ENCODE measurements at places on chromosomes 2 and 18.

DNA sequence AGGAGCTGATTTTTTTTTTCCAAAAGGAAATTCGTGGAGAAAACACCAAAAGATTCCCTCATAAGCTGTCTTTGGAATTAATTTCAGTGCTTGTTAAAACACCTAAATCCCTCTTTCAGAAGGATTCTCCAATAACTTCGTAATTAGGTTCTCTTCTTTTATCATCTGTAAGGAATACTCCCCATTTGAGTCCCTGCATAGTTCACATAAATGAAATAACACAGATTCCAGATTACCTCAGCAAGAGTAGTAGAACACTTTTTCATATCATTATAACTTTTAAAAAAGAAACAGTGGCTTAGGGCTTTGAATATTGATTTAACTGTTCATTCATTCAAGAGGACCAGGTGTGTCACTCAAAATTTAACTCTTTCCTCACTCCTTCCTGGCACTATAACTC is 55.5 kb downstream of the ARHGAP28 start:
- no peak for DNase-seq

- no peak for DNase-seq
Measured at GRCh38 chr2:109148117-109148746, 19.2 kb downstream of the SH3RF3 start.

DNA sequence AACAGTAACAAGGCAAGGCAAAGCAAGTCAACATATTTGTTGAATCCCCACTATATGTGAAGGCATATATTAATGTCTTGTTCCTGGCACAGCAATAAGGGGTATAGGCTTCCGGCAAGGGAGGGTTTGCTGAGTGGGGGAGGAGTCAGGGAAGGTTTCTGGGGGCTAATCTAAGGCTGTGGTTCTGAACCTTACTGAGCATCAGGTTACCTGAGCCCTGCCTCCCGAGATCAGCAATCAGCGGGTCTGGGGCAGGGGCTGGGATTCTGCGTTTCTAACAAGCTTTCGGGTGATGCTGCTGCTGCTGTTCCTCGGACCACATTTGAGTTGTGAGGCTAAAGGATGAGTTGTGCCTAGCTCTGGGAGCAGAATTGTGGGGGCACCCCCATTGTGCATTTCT is 401.7 kb upstream of the SPRED2 start:
- DNase-seq: no peak

DNA sequence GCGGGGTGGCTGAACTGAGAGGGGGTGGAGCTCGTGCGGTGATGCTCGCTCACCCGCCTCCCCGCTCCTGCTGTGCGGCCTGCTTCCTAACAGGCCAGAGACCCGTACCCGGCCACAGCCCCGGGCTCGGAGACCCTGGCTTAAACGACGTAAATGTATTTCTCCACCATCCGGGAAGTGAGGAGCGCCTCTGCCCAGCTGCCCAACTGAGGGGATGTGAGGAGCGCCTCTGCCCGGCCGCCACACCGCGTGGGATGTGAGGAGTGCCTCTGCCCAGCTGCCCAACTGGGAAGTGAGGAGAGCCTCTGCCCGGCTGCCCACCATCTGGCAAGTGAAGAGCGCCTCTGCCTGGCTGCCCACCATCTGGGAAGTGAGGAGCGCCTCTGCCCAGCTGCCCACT is 110.6 kb downstream of the HS6ST1 start:
- no peak for DNase-seq

DNA sequence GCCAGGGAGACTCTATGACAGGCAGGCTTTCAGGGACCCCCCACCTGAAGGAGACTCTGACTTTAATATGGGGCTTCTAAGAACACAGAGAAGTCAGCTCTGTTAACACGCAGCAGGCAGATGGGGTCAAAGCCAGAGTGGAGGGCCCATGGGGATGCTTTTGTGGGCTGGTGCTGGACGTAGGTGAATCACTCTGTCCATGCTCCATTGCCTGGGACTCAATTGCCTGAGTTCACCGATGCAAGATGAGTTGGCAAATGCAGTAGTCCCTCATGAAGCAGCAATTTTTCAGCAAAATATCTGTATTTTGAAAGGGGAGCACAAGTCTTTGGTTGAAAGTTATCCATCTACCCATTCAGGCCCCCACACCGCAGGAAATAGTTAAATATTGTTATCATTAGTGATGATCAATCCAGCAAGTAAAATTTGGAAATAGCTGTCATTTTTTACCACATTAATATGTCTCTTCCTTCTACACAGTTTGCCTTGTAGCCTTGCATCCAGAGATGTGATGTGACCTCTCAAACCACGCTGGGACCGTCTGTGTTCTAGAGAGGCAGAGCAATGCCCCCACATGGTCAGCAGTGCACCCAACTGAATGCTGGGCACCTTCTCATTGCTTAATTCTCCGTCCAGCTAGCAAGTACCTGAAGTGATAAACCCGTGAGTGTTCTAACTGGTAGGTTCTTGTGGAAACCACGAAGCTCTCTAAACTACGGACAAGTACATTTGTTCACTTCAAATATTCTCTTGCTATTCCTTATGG is 34.8 kb upstream of the FAM110C start:
- no peak for DNase-seq

GRCh38 chr2:230708204-230708603 is 4.4 kb upstream of the CAB39 start:
- no peak for DNase-seq

- no peak for DNase-seq
Measured at GRCh38 chr2:182240862-182241371, 185.9 kb downstream of the PDE1A start.

DNA sequence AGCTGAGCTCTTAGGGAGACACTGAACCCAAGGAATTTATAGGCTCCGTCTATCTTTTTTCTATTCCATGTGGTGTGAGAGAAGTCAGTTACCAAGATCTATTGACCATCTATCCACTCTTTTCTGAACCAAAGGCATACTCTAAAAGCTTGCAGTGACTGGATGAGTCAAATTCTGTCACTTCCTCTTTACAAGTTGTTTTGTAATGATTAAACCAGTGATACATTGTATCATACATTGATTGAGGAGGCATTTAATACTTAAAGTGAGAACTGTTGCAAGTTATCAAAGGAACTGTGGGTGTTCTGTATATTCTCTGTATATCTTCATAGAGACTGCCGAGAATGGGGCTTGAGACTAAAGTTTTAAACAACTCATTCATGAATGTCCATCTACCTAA is 188.8 kb downstream of the CAMKMT start:
- no peak for DNase-seq

- DNase-seq: no peak
Measured at GRCh38 chr2:148650881-148651280, 6.3 kb downstream of the EPC2 start.

- DNase-seq: no peak
Measured at GRCh38 chr2:235756491-235756890, 262.6 kb downstream of the AGAP1 start.

- DNase-seq: no peak
Measured at GRCh38 chr18:59540780-59541179, 156.4 kb downstream of the CCBE1 start.

DNA sequence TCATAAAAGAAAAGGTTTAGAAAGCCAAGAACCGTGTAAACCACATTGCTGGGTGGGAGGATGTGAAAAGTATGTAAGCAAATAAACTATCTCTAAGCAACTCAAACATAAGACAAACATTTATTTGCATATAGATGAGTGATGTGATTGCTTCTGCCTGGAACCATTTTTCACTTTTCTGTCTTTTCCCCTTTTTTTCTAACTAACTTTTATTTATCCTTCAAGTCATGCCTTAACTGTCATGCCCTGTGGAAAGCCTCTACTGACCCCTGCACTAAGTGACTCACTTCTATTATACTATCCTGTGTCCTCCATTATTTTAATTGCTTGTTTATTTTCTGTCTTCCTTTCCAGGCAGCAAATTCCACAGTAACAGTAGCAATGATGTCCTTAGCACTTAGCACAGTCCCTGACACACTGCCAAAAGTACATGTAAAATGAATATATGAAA is 87.5 kb upstream of the CTAGE1 start:
- DNase-seq: no peak

- no peak for DNase-seq
Measured at GRCh38 chr18:58562999-58563667, 65.8 kb downstream of the ALPK2 start.

DNA sequence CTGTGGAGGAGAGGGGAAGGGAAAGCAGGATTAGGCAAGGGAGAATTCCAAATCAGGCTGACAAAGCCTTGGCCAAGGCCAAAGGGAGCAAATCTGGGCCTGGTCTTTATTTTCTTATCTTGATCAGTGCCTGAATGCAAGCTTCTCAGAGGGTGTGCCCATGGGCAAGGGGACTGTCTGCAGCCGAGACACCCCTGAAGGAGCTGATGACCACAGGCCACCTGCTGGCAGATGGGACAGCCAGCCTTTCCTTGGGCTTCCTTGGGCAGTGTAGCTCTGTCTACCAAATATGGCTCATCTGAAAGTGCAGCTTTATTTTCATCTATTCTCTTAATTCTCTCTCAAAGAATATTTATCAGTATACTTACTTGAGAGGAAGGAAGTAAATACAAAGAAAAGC is 117.0 kb downstream of the PKP4 start:
- DNase-seq: no peak

- DNase-seq: no peak
Measured at GRCh38 chr2:172885996-172886395, 150.4 kb downstream of the RAPGEF4 start.

DNA sequence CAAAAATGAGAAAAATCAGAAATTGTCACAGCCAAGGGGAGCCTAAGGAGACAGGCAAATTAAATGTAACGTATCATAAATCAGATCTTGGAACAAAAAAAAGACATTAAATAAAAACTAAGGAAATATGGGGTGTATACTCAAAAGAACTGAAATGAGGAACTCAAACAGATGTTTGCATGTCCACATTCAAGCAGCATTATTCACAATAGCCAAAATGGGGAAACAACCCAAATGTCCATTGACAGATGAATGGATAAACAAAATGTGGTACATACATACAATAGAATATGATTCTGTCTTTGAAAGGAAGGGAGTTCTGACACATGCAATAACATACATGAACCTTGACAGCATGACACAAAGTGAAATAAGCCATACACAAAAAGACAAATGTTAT is 155.8 kb upstream of the KLF7 start:
- DNase-seq: no peak

DNA sequence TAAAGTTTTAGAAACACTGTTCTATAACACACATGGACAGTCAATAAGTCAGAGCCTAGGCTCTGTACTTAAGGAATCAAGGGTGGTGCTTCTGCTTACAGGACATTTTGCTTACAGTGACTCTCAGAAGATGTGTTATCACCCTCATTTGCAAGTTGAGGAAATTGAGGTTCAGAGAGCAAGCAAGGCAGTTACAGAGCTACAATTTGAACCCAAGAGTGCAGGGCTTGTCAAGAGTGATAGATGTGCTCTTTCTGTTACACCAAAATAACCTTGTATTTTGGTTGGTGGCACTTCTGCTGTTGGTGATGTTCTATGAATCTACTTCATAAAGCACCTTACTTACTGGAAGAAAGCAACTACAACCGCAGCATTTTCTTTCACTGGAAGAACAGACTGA is 170.2 kb downstream of the THADA start:
- no peak for DNase-seq

DNA sequence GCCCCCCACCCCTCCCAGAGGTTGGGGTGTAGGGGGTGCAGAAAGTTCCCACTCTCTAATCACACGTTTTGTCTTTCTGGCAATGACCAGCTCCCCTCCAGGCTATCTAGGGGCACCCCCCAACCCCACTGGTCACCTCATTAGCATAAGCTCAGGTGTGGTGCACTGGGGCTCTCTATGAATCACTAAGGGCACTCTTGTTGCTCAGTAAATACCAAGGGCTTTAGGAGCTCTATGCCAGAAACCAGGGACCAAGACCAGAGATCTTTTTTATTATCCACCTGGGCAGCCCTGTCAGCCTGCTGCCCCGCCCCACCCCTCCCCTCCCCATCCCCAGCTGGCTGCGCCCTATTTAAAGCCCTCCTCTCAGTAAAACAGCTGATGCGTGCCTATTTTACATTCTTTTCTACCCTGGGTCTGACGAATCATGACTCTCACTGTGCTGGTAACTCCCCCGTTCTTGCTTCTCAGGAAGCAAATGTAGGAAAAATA is 24.3 kb downstream of the NCK2 start:
- DNase-seq: peak; percentile 23

- DNase-seq: peak; percentile 28
Measured at GRCh38 chr2:120471166-120471565, 125.2 kb downstream of the INHBB start.

DNA sequence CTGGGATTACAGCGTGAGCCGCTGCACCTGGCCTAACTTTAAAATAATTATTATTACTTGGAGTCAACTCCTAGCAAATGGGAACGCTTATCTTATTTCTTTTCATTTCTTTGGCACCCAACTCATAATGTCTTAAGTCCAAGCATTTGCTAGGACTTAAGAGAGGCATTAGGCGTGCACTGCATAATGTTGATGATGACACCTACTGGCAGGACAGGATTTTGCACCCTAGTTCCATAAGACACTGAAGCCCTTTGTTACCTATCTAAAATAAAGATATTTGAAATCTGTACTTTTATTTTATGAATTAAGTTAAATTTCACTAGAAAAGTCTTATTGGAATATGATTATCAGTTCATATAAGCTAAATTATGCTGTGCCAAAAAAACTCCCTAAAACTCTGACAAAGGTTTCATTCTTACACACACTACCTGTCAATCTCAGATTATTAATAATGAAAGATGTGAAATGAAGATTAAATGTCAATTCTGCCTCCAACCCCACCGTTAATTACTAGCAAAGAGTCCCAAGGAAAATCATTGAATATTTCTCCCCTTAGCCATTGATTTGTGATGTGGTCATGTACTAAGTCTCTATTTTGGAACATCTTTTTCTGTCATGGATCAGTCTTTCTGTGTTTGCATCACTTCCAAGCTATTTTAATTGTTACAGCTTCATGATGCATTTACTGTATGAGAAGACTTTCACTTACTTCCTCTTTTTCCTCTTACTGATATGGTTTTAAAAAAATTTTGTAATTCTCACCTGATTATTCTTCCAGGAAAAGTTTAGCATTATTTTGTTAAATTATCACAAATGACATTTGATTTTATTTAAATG is 12.7 kb upstream of the CDH2 start:
- DNase-seq: no peak

DNA sequence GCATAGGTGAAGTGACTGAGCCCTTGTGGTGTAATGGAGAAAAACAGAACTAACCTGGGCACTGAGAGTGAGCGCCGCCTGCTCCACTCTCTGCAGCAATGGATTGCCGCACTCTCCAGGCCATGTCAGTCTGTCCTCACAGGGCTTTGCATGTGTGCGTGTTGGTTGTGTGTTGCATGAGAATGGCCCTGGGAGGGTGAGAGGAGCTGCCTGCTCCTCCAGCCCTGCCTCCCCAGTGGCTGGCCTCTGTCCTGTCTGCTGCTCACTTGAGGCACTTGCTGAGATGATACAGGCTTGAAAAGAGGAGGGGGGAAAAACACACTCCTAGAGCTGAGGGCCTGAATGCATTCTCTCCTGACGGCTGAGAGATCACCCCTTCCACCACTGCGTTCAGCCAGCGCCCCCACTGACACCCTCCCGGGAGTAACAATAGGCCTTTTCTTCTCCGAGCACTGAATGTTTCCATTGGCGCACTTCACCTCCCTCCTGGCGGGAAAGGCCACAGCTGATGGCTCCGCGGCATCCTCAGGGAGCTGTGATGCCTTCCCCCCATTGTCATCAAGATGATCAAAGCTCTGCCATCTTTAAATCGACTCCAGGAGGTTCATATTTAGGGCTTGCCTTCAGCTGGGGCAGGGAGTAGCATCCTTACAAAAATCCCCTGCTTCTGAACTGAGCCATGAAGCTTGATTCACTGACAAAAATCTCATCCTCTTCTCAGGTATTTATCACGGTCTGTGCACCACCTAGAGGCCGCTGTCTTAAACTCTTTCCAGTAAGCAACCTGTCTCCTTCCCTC is 49.9 kb upstream of the DAPL1 start:
- peak; percentile 70 for DNase-seq

- DNase-seq: no peak
Measured at GRCh38 chr18:31657823-31658669, 26.3 kb downstream of the B4GALT6 start.
